ENCODE measurements at places on chromosomes 4 and X.

- DNase-seq: peak; percentile 67
Measured at GRCh38 chr4:187618701-187619281, 376.8 kb upstream of the ZFP42 start.

DNA sequence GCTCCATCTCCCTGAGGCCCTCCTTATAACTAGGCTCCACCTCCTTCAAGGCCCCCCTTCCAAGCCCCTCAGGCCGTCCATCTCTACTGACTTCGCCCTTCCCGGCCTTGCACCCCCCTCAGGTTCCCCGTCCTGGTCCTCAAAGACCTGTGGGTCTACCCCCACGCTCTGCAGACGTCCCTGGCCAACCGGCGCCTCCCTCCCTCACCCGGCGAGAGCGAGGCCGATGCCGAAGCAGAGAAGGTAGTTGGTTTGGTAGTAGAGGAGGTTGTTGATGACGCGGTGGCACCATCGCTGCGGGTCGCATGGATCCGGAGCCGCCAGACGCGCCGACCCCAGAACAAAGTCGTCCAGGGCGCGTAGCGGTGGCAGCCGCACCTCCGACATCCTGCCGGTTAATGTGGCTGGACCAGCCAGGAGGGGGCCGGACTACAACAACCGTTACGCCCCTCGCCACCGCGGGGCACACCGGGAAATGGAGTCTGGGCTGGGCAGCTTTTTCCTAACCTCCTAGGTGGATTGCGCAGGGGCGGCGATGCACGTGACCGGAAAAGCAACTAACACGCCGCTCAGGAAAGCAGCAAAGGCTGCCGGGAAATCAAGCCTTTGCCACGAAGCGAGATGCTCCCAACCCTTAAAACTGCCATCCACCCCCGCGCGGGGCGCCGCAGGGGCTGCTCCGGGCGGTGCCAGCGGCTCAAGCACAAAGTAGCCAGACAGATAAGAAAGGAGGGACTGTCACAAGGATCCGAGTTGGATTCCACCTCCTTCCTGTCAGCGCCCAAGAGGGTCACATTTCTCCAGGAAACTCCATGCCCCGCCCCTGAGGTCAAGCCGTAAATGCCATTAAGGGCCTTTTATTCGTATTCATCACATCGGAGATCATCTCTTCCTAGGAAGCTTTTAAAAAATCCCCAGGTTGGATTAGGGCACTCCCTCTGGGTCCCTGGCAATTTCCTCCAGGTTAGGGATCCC is at the start of gene PRAF2:
Gene PRAF2, minus strand, starts transcription at position 402 of the 975 bp plus-strand sequence. Its CDS starts 15 bp downstream, at position 387.
- DNase-seq: peak; percentile 87

- no peak for DNase-seq
Measured at GRCh38 chrX:99602107-99602506, 808.0 kb downstream of the PCDH19 start.

- no peak for DNase-seq
Measured at GRCh38 chr4:96676754-96677435, 837.0 kb downstream of the PDHA2 start.

GRCh38 chrX:41144873-41145272 is 59.6 kb downstream of the USP9X start:
- DNase-seq: no peak

GRCh38 chr4:46270986-46271596 is 118.8 kb downstream of the GABRA2 start:
- DNase-seq: no peak

GRCh38 chr4:53775381-53775780 is 184.1 kb upstream of the LNX1 start:
- DNase-seq: no peak

GRCh38 chrX:16212024-16212423 is 44.7 kb downstream of the MAGEB17 start:
- DNase-seq: no peak

GRCh38 chrX:132165651-132166050 is 37.8 kb upstream of the FRMD7 start:
- no peak for DNase-seq

DNA sequence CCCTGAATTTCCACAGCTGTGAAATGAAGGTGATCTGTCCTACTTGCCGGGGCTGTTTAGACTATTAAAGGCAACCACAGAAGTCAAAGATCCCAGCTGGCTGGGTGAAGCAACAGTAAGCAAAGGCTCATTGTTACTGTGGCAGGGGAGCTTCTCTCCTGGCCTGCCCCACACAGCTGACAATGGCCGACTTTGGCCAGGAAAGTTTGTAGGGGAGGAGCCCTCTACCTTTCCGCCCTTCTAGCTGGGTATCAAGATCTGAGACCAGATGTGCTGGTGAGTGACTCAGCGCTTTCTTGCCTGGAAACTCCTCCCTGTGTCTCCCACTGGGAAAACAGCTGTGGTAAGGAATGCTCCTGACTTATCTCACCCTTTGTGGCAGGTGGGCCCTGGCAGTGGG is 21.1 kb downstream of the RASSF6 start:
- DNase-seq: peak; percentile 36

DNA sequence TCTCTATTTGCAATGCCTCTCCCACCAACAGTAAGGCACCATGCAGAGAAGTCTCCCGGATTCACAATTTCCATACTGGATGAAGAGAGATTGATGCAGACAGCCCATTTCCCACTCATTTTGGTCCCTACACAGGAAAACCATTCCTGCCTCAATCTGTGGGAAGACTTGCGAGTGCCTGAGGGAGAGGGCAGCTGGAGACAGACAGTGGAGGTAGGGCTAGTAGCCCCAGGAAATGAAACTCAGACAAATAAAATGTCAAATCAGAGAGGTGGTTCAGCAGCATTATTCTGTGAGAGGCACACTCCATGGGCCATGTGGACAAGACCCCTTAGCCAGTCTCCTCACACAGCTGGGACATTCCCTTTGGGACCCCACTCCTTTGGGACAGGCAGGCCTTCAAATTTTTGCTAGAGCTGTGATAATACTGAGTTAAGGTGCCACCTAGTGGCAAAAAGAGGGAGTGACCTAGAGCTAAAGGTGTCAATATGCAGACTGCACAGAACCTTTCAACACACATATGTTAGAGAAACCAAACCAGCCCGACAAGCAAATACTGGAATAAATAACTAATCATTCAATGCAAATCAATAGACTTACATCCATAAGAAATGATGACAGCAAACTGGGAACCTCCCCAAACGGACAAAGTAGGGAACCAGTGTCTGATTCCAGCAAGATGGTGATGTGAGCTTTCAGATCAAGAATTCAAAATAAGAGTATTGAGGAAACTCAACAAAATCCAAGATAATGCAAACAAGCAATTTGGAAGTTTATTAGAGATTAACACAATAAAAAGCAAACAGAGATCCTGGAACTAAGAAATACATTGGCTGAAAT is 1865.3 kb upstream of the AGA start:
- peak; percentile 40 for DNase-seq

DNA sequence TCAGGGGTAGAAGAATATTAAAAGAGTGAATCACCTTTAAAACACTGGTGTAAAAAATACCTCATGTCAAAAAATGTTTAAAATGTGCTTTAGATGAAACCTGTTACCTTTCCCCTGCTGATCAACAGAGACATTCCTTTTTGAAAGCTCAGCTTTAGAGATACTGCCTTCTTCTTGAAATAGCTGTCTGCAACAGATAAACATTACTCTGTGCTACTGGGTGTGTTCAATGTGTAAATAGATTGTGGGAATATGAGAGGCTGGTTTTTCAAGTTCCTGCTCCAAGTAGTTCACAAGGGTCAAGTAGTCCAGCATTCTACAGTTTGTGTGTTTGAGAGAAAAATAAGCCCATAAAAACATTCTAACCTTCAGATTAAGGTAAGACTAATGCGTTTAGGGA is at the start of gene SYTL5:
Gene SYTL5, plus strand, starts transcription at position 263 of the 400 bp plus-strand sequence. CDS start 27,337 bp downstream, outside the sequence.
- no peak for DNase-seq

- DNase-seq: no peak
Measured at GRCh38 chrX:809081-809480, 178.5 kb downstream of the SHOX start.

- no peak for DNase-seq
Measured at GRCh38 chrX:66863721-66864120, 224.8 kb upstream of the EDA2R start.

DNA sequence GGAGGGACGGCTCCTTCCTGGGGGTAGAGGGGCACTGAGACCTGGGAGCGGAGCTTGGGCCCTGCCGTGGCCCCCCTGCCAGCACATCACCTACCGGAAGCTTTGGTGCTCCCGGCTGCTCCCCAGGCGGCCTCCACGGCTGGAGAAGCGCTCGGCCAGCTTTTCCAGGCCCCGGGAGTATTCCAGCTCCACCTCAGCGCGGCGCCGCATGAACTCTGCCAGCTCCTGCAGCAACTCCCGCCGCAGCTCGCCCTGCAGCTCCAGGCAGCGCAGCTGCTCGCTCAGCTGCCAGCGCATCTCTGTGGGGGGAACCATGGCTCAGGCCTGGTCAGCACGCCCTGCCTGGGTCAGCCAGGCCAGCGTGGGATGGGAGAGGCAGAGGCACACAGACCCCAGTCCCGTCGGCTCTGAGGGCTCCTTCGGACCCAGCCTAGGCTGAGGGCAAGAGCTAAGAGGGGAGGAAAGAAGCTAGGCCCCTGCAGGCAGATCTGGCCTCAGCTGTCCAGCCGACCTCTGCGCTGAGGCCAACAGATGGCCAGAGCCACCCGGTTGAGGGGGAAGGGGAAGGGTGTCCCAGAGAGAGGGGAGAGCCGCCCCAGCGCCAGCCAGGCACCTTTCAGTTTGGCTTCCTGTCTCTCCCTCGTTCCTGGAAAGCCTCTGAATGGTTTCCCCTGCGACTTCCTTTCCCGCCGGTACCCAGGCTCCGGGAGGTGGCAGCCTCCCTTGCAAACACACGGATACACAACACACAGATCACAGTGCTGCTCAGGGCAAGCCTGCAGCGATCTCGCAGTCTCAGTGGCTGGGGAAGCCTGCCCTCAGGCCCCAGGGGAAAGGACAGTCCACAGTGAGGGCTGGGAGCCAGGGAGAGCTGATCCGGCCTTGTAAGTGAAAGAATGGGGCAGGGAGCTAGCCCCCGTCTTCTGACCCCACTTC is 4.3 kb downstream of the ARHGAP4 start:
- DNase-seq: no peak

GRCh38 chr4:3284734-3285557 is 7.9 kb upstream of the RGS12 start:
- no peak for DNase-seq

DNA sequence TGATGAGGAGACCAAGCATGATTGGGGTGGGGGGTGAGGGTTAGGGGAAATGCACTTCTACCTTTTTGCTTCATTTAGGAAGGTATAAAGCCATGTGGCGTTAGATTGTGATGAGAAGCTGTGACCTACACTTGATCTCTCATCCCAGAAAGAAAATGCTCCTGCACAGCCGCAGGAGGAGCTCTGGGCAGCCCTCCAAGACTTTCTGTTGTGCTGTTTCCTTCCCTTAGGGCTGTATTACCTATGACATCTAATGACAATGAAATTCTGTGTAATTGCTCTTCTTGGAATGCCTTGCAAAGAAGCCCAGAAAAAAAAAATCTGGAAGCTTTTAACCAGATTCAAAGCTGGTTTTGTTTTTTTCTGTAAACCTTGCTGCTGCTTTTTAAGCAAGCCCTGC is 13.4 kb downstream of the PRPS2 start:
- no peak for DNase-seq

GRCh38 chr4:93732509-93732908 is 96.0 kb upstream of the ATOH1 start:
- DNase-seq: no peak

DNA sequence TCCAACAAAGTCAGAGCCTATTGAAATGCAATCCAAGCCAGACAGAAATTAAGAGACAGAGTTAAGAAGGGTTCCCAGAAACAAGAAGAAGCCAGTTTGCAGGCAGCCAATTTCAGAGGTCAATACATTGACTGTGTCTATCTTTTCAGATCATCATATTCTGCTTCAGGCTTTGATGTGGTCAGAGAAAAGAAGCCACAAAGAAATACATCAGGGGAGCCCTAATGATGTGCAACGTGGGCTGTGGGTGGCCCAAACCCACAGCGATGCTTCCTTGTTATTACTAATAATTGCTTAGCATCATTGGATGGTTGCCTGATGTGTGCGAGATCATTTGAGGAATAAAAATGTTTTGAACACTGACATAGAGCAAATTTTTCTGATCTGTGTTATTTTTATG is 99.0 kb upstream of the DUSP21 start:
- DNase-seq: no peak

DNA sequence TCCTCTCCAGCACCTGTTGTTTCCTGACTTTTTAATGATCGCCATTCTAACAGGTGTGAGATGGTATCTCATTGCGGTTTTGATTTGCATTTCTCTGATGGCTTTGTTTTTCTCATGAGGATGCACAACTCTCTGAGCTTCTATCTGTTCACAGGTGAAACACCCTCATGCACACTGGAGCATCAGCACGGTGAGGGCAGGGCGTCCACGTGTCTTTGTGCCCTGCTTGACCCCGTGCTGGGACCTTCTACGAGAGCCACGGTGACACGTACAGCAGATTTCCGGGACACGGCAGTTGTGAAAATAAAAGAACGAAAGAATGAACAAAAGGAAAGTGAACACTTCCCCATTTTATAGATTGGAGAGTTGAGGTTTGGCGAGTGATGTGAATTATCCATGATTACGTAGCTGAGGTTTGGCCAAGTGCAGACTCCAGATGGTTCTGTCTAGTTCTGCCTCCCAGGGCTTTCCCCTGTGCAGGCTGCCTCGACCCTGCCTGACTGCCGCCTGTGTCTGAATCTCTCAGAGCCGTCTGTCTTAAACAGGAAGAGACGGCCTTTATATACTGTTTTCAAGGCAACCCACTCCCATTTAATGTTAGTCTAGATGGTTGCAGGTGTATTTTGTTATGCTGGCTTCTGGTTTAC is 67.8 kb upstream of the SORBS2 start:
- no peak for DNase-seq

GRCh38 chr4:184655889-184656869 is 6.6 kb downstream of the PRIMPOL start:
- DNase-seq: no peak

- no peak for DNase-seq
Measured at GRCh38 chrX:87702795-87703194, 185.2 kb downstream of the KLHL4 start.

DNA sequence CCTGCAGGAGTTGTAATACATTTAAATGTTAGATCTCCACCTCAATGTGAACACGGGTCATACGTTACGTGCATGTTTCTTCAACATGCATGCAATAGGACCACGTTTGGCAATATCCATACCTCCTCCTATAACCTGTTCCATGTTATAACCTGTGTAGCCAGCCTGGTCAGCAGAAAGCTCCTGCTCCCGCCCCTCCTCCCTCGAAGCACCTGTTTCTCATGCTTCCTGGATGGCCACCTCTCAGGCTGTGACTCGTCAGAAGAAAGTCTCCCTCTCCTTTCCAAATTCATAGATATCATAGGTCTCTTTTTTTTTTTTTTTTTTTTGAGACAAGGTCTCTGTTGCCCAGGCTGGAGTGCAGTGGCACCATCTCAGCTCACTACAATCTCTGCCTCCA is 96.5 kb downstream of the HMX1 start:
- no peak for DNase-seq

GRCh38 chr4:152117520-152117919 is 356.7 kb upstream of the GATB start:
- DNase-seq: no peak

Data from brain microvascular endothelial cell (primary cell).